ENCODE measurements at places on chromosomes 12 and 14.

GRCh38 chr12:26761775-26762174, 71.2 kb downstream of the ITPR2 start:
- DNase-seq = no peak

DNA sequence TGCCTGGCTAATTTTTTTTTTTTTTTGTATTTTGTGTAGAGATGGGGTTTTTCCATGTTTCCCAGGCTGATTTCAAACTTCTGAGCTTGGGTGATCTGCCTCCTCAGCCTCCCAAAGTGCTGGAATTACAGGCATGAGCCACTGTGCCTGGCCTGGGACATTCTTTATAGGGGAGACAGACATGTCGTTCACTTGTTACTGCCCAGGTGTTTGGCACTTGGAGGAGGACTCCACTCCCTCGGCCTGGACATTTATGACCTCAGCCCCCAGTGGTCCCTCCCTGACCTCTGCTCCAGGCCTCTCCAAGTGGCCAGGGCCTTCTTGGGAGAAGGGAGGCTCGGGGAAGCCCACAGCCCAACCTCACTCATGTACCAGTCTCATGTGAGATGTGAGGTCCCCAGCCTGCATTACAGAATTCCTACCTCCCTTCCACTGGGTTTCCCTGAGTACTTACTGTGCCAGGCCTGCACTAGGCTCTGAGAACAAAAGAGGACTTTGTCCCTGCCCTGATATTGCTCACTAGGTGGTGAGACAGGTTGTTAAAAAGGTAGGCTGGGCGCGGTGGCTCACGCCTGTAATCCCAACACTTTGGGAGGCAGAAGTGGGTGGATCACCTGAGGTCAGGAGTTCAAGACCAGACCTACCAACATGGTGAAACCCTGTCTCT, 9.7 kb upstream of the POP5 start:
- no peak for DNase-seq

- DNase-seq = no peak
Measured at GRCh38 chr14:56211844-56212243, 93.6 kb downstream of the PELI2 start.

DNA sequence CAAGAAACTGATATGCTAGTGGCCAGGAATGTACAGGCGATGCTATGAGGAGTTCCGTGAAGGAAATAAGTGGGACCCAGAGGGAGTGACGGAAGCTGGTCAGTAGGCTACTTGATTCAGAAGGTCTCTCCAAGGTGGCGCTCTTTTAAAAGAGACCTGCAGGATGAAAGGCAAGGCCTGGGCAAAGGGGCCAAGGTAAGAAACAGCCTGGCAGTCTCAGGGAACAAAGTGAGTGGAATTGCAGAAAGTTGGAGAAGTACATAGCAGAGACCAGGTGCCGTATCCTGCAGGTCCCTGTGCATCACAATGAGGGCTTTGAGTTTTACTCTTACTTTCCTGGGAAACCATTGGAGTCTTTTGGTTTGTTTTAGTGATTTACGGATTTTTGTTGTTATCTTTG, 905.6 kb downstream of the BCL11B start:
- DNase-seq = no peak

DNA sequence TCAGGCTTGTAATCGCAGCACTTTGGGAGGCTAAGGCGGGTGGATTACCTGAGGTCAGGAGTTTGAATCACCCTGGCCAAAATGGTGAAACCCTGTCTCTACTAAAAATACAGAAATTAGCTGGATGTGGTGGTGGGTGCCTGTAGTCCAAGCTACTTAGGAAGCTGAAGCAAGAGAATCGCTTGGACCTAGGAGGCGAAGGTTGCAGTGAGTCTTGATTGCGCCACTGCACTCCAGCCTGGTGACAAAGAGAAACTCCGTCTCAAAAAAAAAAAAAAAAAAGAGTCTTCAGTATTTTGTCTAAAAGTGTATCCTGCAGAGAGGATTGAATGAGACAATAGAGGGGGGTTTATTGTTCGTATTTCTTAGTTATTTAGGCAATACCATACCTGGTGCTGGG, 25.3 kb downstream of the FOXA1 start:
- no peak for DNase-seq

GRCh38 chr12:50625029-50625925, 120.5 kb downstream of the DIP2B start:
- no peak for DNase-seq

GRCh38 chr12:45431126-45431525, 215.2 kb downstream of the ANO6 start:
- DNase-seq = no peak

GRCh38 chr12:115891556-115892164, 385.8 kb downstream of the MED13L start:
- DNase-seq = no peak

- no peak for DNase-seq
Measured at GRCh38 chr14:95675486-95675885, 10.7 kb upstream of the TCL1B start.

DNA sequence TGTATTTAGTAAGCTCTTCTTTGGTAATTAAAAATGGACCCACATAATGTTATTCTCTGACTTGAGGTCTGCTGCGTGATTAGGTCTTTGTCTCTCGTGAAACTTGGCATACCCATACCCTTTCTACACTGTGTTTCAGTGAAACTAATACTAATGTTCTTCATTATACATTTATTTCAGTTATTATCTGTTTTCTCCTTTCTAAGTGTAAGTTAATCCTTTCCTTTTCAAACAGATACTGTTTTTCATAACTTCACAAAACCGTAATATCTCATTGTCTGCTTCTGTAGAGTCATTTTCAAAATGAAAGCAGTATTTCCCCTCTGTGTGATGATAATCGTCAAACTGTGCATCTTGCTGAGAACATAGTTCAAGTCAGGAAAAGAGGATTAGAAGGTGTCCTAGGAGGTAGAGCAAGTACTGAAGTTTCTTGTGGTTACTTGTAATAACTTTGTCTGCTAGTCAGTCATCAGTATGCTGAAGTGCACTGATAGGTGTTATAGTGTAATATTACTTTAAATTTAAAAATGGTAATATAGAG, 15.9 kb downstream of the PYROXD1 start:
- no peak for DNase-seq

GRCh38 chr12:79329933-79330332, 360.8 kb downstream of the PAWR start:
- no peak for DNase-seq

DNA sequence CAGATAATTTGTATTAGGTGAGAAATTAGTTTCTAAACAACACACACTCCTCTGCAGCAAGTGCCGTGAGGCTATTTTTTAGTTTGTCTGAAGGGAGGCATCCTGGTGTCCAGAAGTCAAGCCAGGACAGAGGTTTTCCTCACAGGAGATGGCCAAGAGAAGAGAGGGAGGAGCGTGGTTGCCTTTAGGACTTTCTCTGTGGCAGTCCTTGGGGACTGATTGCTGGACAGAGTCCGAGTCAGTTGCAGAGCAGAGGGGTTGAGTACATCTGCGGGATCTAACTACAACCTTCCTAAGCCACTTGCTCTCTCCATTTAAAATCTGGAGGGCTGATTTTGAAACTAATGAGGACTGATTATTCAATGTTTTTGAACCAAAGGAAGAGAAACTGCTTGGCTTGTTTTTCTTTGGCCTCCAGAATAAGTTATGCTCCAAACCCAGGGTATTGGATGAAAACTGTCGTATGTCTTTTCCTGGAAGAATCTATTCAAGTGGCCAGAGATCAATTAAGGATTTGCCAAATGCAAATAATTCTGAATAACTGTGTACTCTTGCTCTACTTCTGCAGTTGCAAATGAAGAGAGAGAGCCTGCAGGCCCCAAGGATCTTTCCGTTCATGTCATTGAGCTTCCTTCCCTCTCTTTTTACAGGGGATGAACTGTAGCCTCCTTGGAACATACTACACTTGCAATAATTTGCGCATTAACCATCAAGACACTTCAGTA, 1.2 kb downstream of the SLCO1C1 start:
- no peak for DNase-seq

DNA sequence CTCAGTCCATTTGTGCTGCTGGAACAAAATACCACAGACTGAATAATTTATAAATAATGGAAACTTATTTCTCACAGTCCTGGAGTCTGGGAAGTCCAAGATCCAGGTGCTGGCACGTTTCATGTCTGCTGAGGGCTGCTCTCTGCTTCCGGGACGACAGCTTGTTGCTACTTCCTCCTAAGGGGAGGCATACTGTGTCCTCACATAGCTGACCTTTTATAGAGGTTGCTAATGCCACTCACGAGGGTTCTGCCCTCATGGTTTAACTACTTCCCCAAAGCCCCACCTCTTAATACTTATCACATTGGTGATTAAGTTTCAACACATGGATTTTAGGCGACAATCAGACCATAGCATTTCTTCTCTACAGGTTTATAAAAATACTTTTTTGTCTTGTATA, 411.1 kb downstream of the NRXN3 start:
- DNase-seq = no peak

- DNase-seq = peak; percentile 23
Measured at GRCh38 chr14:50599700-50600444, 39.9 kb downstream of the ATL1 start.

DNA sequence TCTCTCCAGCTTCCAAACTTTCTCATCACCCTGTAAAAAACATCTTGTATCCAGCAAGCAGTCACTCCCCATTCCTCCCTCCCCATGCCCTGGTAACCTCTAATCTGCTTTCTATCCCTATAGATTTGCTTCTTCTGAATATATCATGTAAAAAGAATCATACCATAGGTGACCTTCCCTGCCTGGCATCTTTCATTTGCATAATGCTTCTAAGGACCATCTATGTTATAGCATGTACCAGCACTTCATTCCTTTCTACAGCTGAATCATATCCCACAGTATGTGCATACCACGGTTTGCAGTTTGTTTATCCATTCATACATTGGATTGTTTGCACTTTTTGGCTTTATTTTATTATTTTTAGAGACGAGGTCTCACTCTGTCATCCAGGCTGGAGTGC, 22.9 kb upstream of the VPS37B start:
- DNase-seq = no peak

GRCh38 chr14:104863131-104863862, 1.8 kb upstream of the CEP170B start:
- no peak for DNase-seq

DNA sequence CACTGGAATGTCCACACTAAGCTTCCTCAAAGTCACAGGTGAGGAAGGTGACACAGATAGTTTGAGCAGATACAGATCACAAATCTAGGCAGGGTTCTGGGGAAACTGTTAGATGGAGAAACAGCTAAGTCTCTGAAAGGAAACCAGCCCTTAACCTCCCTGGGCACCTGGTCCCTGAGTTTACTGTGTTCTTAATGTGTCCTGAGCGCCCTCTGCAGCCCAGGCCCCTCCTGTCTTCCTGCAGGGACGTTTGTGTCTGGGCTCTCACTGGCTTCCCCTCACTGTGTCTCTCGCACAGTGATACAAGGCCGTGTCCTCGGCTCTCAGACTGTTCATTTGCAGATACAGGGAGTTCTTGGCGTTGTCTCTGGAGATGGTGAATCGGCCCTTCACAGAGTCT, 684.3 kb downstream of the TMEM121 start:
- DNase-seq = no peak

DNA sequence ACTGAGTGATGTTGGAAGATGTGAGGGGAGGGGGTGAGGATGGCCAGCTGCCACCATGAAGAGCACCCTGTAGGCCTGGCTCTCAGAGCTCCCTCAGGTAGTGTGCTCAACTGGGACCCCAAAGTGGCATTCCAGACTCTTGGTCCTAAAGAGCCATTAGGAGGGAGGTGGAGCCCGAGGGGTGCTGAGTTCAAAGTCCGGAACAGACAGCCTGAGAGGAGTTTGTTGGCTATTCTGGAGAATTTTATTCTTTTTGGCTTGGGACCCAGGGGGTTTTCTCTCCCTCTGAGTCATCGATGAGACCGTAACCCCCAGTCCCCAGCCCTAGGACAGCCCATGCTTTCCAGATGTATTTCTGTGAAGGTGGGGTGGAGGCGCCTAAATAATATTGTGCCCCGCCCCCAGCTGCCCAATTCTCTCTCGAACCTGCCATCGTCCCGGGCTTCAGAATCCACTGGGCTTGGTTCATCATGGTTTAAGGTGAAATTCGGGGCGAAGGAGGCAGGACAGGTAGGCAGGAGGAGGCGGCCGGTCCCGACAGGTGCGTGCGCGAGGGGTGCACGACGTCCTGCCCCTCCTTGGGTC, 690 bp upstream of the RBP5 start:
- DNase-seq = no peak

DNA sequence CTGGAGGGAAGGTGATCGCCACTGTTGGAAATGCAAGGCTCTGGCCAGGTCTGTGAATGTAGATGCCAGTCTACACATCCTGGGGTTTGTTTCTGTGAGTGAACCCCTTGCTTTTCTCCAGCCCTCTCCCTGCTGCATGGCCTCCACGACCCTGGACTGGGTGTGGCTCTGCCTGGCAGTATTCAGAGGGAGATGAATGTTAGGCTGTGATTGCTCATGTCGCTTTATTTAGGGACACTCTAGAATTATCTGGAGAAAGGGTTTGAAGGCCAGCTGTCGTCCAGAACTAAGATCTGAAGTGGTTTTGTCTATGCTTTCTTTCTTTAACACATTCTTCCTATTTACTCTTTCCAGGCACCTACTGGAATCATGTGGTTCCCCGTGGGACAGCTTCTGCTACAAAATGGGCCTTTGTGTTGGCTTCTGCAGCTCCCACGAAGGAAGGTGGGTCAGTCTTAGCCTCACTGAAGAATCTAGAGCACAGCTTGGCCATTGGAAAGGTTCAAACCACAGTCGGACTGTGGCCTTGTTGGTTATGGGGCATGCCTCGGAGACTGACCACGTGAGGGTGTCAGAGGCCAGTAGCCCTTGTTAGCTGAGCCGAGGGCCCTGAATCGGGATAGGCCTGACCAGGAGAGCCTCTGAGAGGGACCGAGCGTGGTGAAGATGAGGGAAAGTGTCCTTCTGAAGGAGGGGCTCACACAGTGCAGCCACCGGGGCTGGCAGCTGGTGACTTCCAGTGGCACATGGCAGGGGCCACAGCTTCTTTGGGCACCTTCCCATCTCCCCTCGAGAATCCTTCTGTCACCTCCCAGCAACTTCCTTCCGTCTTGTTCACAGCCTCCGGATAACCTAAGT, 59.1 kb downstream of the ANKRD9 start:
- no peak for DNase-seq

DNA sequence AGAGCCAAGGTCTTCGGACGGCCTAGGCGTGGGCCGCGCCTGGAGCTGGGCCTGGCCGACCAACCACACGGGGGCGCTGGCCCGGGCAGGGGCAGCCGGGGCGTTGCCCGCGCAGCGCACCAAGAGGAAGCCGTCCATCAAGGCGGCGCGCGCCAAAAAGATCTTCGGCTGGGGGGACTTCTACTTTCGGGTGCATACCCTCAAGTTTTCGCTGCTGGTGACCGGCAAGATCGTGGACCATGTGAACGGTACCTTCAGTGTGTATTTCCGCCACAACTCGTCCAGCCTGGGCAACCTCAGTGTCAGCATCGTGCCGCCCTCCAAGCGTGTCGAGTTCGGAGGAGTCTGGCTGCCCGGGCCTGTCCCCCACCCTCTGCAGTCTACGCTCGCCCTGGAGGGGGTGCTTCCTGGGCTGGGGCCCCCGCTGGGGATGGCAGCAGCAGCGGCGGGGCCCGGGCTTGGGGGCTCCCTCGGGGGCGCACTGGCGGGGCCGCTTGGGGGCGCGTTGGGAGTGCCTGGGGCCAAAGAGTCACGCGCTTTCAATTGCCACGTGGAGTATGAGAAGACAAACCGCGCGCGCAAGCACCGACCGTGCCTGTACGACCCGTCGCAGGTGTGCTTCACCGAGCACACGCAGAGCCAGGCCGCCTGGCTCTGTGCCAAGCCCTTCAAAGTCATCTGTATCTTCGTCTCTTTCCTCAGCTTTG, 4.4 kb upstream of the SHMT2 start:
- DNase-seq = no peak

- no peak for DNase-seq
Measured at GRCh38 chr12:116968986-116969385, 58.2 kb downstream of the FBXW8 start.

All from NCI-H524 treated with DMSO at 0.1 percent for 48 hours (cell line).